ENCODE measurements at places on chromosomes 12 and 14.

DNA sequence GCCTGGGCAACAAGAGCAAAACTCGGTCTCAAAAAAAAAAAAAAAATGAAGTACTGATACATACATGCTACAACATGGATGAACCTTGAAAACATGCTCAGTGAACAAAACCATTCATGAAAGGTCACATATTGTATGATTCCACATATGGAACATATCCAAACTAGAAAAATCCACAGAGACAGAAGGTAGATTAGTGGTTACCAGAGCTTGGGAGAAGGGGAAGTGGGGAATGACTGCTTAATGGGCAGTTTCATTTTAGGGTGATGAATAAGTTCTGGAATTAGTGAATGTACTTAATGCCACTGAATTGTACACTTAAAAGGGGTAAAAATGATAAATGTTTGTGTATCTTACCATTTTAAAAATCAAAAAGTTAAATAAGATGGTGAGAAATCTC is 2.7 kb downstream of the ITGB7 start:
- no peak for DNase-seq

- no peak for DNase-seq
Observed at GRCh38 chr14:58557242-58557641, 80.5 kb upstream of the DACT1 start.

DNA sequence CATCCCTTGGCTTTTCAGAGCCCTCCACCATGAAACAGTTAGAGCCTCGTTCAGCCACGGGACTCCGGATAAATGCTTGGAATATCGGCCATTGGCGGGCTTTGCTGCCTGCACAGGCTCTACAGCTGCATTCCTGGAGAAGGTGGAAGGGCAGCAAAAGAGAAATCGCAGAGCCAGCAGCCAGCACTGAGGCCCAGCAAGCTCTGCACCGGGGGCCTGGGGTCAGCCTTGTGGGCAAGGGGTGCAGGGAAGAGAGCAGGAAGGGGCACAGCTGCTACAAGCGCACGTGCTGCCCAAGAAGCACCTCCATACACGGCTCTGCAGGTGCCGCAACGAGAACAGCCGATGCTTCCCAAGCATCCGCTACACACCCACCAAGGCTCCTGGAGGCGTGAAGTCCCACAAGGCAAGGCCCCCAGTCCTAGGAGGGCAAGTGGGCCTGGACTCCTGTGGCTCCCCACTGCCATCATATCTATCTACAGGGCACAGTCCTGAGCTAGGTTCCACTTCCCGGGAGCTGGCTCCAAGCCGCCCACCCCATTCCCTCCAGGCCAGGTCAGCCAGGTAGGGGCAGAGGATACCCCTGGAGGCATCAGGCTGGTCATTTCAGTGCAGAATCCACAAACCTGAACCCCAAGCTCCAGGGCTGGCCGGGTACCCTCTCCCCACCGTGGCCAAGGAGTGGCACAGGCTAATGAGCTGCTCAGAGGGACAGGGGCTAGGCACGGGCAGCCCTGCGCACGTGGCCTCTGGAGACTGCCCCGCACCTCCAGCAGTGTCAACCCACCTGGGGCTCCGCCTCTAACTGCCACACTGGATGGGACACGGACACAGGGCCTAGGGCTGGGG is 40.2 kb downstream of the CCNK start:
- DNase-seq, result no peak

- DNase-seq, result no peak
Observed at GRCh38 chr12:111773801-111774551, 7.2 kb downstream of the ALDH2 start.

- no peak for DNase-seq
Observed at GRCh38 chr14:22509751-22510300, 79.2 kb downstream of the DAD1 start.

- DNase-seq, result peak; percentile 13
Observed at GRCh38 chr12:96196781-96197180, 2.6 kb downstream of the ELK3 start.

- DNase-seq, result no peak
Observed at GRCh38 chr12:3928538-3929184, 55.5 kb upstream of the PARP11 start.

DNA sequence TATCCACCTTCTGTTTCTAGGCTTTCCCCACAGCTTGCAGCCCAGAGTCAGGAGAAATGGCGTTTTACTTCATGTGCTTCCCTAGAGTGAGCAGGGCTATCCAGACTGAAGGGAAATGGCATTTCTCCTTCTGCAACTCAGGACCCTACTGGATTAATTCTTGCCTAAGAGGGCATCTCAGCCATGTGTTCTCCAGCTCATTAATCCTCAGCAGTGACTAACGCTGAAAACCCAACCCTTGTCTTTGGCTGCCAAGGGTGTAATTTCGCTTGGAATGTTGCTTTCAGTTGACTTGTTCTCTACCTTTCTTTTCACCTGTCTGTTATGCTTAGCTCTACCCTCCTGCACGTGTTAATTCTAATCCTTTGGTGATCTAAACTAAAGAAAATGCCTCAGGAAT is 21.0 kb upstream of the EMP1 start:
- DNase-seq, result no peak

- DNase-seq, result no peak
Observed at GRCh38 chr12:45208604-45209487, 7.0 kb upstream of the ANO6 start.

DNA sequence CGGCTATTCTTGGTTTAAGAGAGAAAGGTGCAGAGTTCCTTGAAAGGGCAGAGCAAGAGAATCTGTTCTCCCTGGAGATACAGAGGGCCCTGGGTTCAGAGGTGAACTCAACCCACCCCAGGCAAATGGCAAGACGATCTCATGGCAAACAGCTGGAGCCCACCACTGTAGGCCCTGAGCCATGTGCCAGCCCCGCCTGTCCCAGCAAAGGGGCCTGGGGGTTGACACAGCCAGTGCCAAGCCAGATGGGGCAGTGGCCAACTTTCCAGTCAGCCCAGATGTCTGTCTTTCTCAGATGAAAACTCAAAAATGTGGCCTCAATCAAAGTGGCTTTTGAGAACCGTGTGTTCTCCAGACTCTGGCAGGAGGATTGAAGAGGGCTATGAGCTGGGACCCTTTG is 51.8 kb downstream of the ISCA2 start:
- no peak for DNase-seq

DNA sequence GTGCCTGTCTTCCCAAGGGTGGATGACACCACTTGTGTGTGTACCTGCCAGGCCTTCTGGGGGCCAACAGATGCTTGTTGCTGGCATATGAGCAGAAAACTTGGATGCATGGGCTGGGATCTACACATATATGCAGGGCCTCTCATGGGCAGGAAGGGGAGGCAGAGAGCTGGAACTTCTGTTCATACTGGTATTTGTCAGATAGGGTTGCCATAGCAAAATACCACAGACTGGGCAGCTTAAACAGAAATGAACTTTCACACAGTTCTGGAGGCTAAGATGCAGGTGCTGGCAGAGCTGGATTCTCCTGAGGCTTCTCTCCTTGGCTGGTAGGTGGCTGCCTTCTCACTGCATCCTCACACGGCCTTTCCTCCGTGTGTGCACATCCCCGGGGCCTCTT is 121.8 kb downstream of the SUDS3 start:
- DNase-seq, result no peak

GRCh38 chr12:9115731-9116559 is at the start of gene A2M:
A2M (minus strand) TSS chr12:9115919; CDS start chr12:9115849, 70 bp downstream.
- DNase-seq, result no peak

GRCh38 chr12:80053051-80053790 is 46.1 kb upstream of the OTOGL start:
- no peak for DNase-seq

DNA sequence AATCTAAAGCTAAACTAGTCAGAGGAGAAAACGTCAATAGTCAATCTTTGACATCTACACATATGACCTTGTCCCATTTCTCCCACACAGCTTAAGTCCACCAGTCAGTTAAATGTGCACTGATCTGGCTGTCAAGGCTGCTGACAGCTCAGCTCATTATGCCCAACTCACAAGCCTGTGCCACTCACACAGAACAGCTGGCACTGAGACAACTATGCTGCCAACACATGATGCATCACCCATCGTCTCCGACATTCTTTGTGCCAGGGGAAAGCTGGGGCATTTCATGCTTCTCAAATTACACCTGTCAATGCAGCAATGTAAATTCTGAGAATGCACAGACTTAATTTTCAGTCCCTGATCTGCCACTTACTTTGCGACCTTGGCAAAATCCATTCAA is 25.3 kb downstream of the GNS start:
- no peak for DNase-seq

DNA sequence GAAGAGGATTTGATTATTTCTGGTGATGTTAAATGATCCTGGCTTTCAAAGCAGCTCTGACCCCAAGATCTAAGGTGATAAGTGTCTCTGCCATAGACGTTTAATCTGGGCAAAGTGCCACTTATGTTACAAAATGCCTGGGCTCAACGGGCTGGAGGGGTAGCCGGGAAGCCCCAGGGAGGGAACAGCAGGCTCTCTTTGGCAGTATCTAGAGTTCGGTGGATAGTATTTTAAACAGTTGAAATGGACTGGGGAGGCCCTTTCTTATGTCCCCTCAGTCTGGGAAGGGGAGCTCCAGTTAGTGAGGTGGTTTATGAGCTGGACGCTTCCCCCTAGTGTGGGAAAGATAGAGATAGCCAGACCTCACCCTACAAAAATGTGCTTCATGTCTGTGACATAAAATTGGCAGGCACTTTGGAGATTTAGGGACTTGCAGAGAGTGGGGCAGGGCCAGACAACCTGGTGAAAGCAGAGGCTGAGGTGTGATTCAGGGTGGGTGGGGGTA is 5.5 kb upstream of the HOXC11 start:
- no peak for DNase-seq

DNA sequence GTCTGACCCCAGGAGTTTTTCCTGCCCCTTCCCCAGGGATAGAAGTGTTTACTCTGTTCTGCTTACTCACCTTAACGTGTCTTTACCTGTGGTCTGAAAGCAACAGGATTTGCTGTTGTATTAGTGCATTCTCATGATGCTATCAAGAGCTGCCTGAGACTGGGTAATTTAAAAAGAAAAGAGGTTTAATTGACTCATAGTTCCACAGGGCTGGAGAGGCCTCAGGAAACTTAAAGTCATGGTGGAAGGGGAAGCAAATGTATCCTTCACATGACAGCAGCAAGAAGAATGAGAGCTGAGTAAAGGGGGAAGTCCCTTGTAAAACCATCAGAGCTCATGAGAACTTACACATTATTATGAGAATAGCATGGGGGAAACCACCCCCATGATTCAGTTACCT is 240.4 kb downstream of the SNAPC1 start:
- no peak for DNase-seq

DNA sequence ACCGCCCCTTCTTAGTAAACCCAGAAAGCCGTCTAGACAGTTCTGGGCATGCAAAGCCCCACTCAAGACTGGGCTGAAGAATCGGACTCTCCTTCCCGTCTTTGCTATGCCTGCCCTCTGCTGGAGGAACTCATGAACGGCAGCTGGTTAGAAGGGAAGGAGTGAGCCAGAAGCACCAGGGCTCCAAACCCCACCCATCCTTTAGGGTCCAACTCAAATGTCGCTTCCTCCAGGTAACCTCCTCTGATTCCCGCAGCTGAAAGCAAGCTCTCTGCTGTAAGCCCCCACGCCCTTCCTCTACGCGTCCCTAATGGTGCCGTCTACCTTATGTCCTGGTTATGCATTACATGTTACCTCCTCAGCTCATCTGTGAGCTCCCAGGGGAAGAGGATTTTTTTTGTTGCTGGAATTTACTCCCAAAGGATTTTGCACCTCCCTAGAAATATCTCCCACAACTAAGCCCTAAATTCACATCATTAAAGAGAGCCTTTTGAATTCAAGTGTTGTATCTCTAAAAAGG is 59.0 kb upstream of the SCN8A start:
- DNase-seq, result peak; percentile 71

DNA sequence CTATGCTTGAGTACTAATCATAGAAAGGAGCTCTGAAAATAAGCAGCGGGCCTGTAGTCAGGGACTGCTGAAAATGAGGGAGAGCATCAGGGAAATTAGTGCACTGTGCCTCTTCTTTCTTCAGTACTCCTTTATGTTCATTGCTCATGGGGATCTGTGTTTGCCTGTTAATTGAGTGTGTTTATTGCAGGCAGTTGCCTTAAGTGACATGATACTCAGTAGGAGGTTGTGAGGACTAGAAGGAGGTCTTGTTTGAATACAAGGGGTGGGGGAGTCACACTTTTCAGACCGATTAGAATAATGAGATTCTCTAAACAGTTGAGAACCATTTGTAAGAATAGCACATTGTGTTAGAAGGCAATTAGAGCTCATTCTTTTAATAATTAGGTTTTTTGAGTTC is 102.6 kb upstream of the SLCO1C1 start:
- no peak for DNase-seq

DNA sequence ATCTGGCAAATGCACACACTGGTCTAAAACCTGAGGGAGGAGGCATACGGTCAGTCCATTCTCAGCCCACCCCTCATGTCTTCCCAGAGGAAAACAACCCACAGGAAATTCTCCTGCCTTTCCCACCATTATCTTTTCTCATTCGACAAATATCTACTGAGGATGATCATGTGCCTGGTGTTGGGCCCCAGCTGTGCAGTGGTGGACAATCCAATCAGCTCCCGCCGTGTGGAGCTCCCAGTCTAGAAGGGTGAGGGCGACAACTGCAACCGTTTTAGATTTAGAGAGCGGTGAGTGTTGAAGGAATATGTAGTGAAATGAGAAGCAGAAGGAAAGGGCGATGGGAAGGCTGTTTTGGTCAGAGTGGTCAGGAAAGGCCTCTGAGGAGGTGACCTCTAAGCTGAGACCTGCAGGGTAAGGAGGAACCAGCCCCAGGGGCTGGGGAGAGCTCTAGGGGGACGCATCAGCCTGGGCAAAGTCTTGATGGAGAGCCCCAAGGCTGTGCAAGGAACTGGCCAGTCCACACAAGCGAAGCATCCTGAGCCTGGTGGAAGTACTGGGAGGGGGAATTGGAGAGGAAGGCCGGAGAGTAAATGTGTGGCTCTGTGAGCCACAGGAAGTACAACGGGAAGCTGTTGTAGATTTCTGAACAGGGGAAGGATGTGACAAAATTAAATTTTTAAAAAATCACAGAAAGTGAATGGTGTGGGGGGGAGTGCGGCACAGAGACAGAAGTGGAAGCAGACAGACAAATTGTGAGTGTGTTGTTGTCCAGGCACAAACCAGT is 192.8 kb downstream of the NTF3 start:
- no peak for DNase-seq

DNA sequence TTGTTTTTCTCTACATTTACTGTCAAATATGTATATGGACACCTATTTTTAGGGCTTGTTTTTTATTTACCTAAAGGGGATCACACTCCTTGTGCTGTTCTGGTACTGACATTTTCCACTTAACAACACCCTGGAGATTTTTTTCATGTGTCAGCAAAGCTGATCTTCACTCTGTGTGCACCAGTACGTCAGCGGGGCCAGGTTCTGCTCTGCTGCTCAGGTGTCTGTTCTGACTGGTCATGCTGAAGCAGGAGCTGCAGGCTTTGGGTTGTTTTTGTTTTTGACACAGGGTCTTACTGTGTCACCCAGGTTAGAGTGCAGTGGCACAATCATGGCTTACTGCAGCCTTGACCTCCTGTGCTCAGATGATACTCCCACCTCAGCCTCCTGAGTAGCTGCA is 81.9 kb upstream of the CCND2 start:
- no peak for DNase-seq
